ENCODE measurements at places on chromosomes 5 and 9. TPM values are rescaled to one million over a fixed set of nuclear protein-coding genes. Genes with fewer than 3 reads are reported as not detected.

GRCh38 chr9:87570000-87570908 lies 72.6 kb downstream of the DAPK1 start:
- no peak for DNase-seq

DNA sequence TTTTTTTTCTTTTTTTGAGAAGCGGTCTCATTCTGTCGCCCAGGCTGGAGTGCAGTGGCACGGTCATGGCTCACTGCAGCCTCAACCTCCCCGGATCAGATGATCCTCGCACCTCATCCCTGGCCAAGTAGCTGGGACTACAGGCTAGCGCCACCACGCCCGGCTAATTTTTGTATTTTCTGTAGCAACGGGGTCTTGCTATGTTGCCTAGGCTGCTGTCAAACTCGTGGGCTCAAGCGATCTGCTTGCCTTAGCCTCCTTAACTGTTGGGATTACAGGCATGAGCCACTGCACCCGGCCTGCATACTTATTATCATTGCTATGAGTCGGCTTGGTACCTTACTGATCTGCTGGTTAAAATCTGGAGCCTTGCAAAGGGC lies 790 bp upstream of the IARS1 start:
- DNase-seq, result no peak

SPATA31C1 gene
- not detected for total RNA-seq

HK3 gene
- 3.8 TPM for total RNA-seq

UBLCP1 gene
- 22.5 TPM for total RNA-seq

CCDC152 gene
- 0.66 TPM for total RNA-seq

DNA sequence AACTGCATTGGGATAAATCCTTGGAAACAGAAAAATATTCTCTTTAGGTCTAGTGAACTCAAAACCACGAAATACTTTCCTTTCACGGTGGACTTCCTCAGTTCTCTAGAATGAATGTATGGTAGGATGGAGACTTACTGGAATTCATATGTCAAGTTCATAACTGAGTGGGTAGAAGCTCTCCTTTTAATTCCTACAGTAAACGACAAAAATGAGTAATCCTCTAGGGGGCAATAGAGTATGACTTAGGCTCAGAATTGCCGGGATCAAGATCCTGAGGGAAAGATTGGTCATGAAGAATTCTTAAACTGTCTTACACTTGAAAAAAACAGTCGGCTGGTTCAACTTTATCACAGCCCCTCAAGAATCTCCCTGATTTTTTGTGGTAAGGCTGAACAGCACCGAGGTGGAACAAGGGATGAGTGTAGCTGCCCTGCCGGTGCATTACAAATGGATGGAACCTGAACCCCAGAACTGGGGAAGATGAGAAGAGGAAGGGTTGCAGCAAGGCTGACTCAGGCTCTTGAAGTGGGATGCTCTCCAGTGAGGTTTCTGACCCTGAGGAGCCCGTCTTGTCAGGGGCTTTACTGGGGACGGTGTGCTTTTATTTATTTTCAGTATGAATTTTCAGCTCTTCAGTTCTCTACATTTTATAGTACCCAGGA lies 14.0 kb upstream of the LOX start:
- DNase-seq, result no peak

- no peak for DNase-seq
Observed at GRCh38 chr5:115170134-115170928, 623 bp upstream of the TRIM36 start.

ZNF462 gene
- total RNA-seq, result 24.5 TPM

GAPVD1 gene
- 58.6 TPM for total RNA-seq

DNA sequence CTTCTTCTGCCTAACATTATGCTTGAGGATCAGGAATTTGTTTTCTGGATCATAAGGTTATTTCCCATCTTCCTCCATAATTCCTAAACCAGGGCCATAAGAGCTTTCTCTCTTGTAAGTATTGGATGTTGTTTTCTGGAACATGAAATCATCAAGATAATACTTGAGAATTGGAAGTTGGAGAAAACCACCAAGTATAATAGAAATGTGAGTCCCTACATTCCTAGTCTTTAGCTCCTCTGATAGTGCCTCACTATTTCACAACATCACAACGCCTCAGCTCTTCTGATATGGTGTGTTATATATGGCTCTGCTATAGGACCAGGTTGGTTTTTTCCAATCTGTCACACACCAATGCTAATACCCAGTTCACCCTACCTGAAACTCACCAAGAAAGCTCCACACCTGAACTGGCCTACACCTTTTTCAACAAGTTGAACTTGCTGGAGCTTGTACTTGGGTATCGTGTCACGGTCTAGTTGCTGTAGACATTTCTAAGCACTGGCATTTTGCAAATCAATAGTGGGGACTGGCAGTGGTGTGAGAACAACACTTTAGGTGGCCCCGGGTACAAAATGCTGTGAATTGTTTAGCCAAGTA lies 141.1 kb downstream of the ACTBL2 start:
- DNase-seq, result no peak

- DNase-seq, result no peak
Observed at GRCh38 chr9:22215521-22215920, 206.4 kb upstream of the CDKN2B start.

- DNase-seq, result peak; percentile 57
Observed at GRCh38 chr5:146027751-146028150, 77.6 kb downstream of the PLAC8L1 start.

LAMC3 gene
- 0.06 TPM for total RNA-seq

DNA sequence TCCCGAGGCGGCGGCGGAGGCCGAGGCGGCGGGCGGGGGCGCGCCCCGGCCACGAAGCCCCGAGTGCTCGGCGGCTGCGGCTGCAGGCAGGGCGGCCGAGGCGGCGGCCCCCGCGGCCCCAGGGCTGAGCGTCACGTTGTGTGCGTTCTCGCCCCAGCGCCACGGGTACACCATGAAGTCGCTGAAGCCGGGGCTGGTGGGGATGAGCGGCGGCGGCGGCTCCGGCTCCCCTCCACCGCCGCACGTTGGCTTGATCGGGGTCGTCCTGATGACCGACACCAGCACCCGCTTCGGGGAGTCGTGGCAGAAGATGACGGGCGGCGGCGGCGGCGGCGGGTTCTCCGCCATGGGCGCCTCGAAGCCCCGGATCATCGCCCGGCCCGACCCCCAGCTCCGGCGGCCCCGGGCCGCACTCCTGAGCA lies 498 bp downstream of the ZNF367 start:
- DNase-seq, result no peak

GRCh38 chr5:80191991-80192398 lies 63.9 kb downstream of the SERINC5 start:
- DNase-seq, result no peak

GRCh38 chr9:110738982-110739381 lies 70.4 kb downstream of the MUSK start:
- DNase-seq, result no peak

DNA sequence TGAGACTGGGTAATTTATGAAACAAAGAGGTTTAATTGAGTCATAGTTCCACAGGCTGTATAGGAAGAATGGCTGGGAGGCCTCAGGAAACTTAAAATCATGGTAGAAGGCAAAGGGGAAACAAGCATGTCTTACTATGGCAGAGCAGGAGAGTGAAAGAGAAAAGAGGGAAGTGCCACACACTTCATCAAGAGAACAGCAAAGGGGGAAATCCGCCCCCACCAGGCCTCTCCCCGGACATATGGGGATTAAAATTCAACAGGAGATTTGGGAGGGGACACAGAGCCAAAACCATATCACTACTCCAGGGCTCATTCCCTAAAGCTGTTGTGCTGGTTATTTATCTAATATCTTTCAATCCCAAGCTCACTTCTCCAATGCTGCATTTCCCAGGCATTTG lies 50.2 kb upstream of the NR3C1 start:
- DNase-seq, result no peak

- DNase-seq, result no peak
Observed at GRCh38 chr5:157232706-157233105, 33.2 kb upstream of the CYFIP2 start.

DNA sequence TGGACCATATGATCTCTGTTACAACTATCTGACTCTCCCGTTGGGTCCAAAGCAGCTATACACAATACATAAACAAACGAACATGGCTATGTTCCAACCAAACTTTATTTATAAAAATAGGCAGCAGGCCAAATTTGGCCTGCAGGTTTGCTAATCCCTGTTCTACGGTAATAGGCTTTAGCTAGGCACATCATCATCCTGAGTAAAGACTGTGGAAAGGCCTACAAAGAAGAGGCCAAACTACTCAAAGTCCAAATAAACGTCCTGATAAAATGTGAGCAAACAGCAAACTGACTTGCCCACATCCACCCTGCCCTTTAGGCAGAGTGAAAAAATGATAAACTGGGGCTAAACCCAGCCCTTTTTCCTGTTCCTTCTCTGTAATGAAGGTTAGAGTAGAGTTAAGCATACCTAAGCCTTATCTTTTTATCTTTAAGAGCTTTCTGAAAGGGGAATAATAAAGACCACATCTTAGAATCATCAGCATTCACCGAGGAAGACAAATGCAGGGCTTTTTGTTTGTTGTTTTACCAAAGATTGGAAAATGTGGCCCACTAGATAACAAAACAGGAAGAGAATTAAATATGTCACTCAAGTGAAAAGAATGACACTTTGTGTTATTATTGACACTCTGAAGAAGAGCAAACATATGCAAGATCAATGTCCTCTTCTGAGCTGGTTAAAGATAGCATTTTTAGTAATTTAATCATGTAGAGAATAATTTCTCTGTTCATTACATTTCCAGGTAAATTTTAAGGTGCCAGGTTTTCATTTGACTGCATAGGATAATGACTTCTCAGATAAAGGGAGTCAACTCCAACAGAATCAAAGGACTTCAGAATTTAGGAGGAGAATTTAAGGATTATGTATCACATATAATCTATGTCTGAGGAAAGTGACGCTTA lies 160.0 kb upstream of the GNA14 start:
- no peak for DNase-seq

- DNase-seq, result no peak
Observed at GRCh38 chr9:126999315-127000068, 84.9 kb downstream of the RALGPS1 start.

DNA sequence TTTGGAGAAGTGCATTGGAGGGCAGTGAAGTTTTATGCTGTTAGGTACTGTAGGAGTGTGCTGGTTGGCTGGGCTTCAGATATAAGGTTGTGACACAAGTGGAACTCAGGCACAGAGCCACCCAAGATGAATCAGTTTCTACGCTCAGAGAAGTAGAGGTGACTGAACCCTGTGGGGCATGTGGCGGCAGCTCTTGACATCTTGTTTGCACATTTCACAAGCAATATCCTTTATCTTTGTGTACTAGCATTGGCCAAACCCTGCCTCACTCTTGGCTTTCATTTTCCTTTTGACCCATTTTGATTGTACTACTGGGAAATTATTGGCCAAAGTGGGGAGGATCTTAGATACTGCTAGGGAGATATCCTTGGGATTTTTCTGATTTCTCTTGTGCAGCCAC lies 110.0 kb downstream of the PSAT1 start:
- no peak for DNase-seq

- no peak for DNase-seq
Observed at GRCh38 chr5:137095597-137095996, 403.5 kb downstream of the SPOCK1 start.

GRCh38 chr9:31394015-31394473 lies 990.4 kb upstream of the ACO1 start:
- no peak for DNase-seq

TMC1 gene
- total RNA-seq, result not detected

GRCh38 chr9:93041108-93041802 lies 17.2 kb upstream of the SUSD3 start:
- no peak for DNase-seq

GRCh38 chr5:1885868-1886845 lies 3.4 kb upstream of the IRX4 start:
- DNase-seq, result no peak

GRCh38 chr5:138654281-138654867 lies 79.2 kb upstream of the HSPA9 start:
- no peak for DNase-seq

DNA sequence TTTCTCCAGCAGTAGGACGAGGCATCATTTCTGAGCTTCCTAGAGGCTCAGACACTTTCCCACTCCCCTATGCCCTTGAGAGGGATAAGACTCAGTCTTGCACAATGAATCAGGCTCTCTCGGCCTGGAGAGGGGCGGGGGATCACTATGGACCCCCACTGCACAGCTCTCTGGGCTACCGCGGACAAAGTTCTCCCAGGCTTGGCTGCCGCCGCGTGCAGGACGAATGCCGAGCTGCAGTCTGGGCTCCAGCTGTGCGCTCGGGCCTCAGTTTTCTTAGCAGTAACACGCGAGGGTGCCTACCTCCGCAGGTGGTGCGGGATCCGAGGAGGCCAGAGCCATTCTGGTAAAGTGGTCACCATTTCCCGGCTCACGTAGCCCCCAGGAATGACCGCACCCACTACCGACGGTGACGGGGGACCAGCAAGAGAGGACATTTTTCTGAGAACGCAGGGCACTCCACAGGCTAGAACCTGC lies 3.4 kb upstream of the MYORG start:
- DNase-seq, result no peak

GRCh38 chr5:149839761-149840160 lies 104.8 kb downstream of the PDE6A start:
- no peak for DNase-seq

GRCh38 chr9:15355669-15356068 lies 48.7 kb upstream of the TTC39B start:
- DNase-seq, result no peak

DNA sequence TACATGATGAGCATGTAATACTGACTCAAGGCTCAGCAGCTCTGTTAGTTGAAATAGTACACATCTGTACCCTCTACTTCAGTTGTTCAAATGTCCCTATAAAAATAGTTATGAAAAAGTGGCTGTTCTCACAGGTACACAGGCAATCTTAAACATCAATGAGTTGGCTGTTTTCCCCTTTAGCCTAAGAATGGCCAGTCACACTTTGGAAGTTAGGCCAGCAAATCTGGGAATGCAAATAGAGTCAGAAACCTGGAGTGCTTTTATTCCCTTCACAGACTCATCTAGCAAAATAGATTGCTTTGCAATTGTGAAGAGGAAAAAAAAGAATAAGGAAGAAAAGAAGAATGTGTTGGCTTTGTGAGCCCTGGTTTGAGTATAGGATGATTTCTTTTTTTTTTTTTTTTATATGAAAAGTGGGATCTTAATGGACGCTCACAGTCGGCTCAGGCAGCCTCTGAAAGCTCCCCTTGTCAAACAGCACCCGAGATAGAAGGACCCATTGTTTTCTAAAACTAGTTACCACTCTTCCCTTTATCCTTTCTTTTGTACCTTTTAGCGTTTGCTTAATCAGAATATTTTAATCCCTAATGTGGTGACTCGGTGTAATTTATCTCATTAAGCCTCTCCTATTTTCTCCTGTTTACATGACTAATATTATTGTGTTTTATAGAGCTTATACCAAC lies 27.9 kb upstream of the TLE1 start:
- no peak for DNase-seq

- DNase-seq, result no peak
Observed at GRCh38 chr9:131335368-131335755, 45.8 kb downstream of the PLPP7 start.
